ENCODE measurements at places on chromosomes 12 and 14.
A peak's percentile ranks its signal among the peaks of the same experiment; 100 is the strongest.

- no peak for DNase-seq
Observed at GRCh38 chr12:57936513-57936883, 4.9 kb upstream of the ATP23 start.

DNA sequence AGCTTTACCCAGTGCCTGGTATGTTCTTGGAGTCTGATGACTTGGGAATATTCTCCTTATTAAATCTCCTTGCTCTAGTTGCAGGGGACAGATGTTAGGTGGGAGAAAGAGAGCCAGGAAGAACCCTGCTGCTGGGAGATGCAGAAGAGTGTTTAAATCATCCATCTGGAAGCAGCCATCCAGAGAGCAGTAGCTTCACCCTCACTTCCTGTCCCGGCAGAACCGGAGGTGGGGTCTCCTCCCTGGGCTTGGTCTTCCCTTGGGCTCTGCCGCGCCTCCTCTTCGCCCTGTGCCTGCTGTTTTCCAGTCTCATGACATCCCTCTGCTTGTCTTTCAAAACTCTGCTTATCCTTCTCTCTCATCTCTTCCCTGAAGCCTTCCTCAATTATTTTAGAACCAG is 15.5 kb downstream of the B4GALNT3 start:
- DNase-seq, result no peak

GRCh38 chr12:115072712-115073111 is 388.7 kb upstream of the TBX3 start:
- no peak for DNase-seq

DNA sequence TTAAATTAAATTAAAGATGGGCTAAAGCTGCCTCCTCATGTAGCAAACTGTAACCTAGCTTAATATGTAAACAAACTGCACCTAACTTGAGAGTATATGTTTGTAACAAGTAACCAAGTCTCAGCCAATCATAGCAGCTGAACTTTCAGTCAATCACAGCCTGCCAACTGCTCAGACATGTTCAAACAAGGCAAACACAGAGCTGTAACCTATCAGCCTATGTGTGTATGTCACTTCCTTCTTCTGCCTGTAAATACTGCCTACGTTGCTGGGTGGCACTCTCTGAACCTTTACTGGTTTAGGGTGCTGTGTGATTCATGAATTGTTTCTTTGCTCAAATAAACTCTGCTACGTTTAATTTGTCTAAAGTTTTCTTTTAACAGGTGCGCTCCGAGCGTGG is 2.9 kb downstream of the SERPINA6 start:
- no peak for DNase-seq

DNA sequence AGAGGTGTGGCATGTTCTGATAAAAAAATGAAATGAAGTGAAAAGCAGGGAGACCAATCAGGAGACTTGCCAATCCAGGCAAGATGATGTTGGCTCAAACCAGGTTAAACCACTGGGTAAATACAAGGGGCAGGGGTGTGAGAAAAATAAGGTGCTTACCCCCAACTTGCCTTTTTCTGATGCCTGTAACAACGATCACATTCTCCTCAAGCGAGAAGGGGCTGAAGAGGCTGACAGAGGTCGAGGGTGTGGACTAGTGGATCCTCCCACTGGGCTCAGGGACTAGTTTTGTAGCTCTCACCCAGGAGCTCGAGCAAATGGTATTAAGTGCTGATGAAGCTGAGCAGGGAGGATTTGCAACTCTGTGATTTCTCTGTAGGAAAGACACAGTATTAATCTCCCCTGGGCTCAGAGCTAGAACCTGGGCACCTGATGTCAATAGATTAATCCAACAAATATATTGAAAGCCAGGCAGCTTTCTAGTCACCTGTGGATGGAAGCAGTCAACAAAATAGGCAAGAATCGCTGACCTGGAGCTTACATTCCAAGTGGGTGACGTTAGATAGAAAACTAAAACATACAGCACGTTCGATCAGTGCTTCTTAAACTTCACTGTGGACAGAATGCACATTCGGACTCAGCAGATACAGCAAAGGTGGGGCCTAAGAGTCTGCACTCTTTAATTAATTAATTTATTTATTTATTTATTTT is 15.2 kb upstream of the EAPP start:
- DNase-seq, result no peak

GRCh38 chr12:51773145-51773869 is 75.2 kb downstream of the FIGNL2 start:
- DNase-seq, result no peak

GRCh38 chr12:99121546-99121945 is 476.5 kb downstream of the APAF1 start:
- peak; percentile 25 for DNase-seq

GRCh38 chr12:130526813-130527212 is 189.1 kb downstream of the PIWIL1 start:
- DNase-seq, result no peak

- no peak for DNase-seq
Observed at GRCh38 chr12:18221726-18222125, 39.6 kb upstream of the PIK3C2G start.

GRCh38 chr12:49093792-49094159 is 825 bp downstream of the DHH start:
- no peak for DNase-seq

GRCh38 chr14:69375722-69376121 is 22.4 kb downstream of the ERH start:
- DNase-seq, result no peak

DNA sequence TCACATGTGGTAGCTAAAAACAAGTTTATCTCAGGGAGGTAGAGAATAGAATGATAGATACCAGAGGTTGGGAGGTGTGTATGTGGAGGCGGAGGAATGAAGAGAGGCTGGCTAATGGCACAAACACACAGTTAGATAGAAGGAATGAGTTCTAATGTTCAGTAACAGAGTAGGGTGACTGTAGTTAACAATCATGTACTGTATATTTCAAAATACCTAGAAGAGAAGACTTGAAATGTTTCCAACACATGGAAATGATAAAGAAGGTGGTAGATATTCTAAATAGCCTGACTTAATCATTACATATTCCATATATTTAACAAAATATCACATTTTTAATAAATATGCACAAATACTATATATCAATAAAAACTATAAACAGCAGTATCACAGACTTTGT is 8.9 kb upstream of the IFNG-AS1 start:
- DNase-seq, result no peak

DNA sequence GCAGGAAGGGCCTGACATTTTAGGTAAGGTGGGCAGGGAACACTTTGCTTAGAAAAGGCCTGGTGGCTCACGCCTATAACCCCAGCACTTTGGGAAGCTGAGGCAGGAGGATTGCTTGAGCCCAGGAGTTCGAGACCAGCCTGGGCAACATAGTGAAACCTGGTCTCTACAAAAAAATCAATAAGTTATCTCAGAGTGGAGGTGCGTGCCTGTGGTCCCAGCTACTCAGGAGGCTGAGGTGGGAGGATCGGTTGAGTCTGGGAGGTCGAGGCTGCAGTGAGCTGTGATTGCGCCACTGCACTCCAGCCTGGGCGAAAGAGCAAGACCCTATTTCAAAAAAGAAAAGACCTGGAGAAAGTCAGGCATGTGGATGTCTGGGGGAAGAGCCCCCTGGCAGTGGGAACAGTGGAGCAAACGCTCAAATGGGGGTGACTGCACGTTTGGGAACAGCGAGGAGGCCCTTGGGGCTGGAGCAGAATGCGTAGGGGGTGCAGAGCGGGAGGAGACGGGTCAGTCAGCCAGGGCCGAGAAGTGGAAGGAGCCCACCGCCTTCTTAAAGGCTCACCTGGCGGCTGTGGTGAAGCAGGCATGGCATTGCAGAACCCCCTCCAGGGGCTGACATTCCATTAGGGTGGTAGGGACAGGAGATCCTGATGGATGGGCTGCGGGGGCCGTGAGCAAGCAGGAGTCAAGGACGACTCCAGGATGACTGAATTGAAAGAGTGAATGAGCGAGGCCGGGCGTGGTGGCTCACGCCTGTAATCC is 6.2 kb upstream of the KIF26A start:
- DNase-seq, result no peak

GRCh38 chr12:121787063-121788025 is 6.1 kb downstream of the RHOF start:
- DNase-seq, result no peak

DNA sequence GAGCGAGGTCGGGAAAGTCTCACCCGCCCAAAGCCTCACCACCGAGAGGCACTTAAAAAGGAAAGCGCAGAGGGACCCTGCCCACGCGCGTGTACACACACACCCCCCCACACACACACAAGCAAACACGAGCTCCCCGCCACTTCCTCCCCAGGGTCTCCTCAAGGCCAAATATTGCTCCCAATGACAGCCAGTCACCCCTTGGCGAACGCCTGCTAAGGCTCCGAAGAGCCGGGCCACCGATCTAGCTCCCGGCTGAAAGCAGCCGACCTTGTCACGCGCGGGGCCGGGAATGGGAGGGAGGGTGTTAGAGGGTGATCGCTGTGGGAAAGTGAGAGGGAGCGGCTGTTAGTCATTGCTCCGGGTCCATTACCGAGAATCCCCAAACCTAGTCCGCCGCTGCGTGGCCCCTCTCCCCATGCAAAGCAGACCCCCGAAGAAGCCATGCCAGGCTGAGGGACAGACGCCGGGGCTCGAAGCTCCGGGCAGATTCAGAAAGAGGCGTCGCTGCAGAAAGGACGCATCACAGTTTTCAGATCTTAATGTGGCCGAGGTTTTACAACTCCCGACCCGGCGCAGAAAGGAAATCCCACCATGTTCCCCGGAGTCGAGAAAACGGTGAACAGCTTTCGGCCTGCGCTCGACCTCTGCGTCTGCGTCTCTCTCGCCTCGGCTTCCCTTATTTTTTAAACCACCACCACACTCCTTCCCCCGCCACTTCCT is 2.6 kb downstream of the BMP4 start:
- no peak for DNase-seq

- no peak for DNase-seq
Observed at GRCh38 chr14:65011538-65011937, 24.8 kb downstream of the FNTB start.

DNA sequence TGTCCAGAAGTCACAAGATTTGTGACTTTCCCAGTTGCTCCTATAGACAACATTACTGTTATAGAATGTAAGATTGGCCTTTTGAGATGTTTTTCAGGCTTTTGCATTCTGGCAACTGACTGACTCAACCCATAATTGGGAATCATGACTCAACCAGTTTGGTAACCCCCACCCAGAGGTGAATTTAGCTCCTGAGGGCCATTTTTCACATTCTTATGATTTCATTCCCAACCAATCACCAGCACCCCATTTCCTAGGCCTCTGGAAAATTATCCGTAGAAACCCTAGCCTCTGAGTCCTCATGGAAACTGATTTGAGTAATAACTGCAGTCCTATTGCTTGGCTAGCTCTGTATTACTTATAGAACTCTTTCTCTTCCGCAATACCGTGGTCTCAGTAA is 626.0 kb upstream of the SEL1L start:
- no peak for DNase-seq

DNA sequence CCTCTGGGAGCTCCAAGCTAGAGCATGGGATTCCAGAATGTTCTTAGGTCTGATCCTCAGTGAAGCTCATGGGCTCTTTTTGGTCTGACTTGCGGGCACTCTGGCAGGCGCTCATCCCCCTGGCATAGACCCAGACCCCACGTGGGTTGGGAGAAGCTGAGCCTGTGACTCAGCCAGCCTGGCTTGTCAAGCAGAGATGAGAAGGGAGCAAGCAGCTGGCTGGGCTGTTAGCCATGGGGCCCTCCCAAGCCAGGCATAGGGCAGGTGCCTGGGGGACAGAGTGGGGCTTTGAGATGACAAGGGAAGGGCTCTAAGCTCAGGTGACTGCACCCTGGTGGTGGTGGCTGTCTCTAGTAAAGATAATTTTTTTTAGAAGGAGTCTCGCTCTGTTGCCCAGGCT is 80.3 kb upstream of the NOS1 start:
- no peak for DNase-seq

GRCh38 chr12:25827747-25828146 is 130.7 kb upstream of the RASSF8 start:
- no peak for DNase-seq

DNA sequence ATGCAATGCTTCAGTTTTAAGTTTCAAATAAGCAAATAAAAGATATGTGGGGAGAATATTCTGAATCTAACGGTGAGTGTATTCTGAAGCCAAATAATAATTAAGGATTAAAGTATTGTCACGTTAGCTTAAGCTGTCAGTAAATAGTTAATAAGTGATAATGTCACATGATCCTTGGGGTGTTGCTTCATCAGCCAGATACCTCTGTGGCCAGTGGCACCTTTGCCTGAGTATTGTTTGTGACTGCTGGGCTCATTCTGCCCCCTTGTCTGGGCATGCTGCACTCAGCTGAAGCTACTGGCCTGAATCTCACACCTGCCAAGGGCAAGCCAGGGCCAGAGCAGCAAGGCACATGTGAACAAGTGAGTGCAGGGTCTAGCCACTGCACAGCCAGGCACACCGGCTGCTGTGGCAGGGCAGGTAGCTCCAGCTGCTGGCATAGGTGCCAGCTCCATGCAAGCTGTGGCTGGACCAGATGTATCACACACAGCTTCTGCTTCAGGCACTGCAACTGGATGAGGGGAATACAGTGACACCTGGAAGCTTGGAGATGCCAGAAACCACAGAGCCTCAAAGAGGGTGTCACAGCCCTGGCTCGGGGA is 739.7 kb downstream of the SLC6A15 start:
- no peak for DNase-seq

- no peak for DNase-seq
Observed at GRCh38 chr12:120849765-120850164, 54.4 kb downstream of the SPPL3 start.

DNA sequence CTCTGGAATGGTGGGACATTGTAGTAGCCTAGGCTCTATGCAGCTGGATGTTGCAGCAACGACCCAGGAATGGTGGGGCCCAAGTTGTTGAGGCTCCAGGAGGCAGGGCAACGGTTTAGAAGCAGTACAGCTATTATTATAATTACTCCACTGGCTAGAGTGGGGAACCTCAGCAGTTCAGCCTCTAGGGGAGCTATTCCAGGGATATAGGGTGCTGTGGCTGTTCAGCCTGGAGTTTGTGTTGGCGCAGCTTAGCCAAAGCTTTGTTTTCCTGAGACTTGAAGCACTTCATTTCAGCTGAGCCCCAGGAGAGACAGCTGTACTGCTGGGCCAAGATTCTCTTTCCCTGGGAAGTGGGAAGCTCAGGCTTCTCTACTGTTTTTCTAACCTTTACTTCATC is 1023.0 kb upstream of the ATXN7L3B start:
- no peak for DNase-seq

- no peak for DNase-seq
Observed at GRCh38 chr14:68932231-68932630, 46.9 kb downstream of the ACTN1 start.

GRCh38 chr14:105363847-105364708 is 34.3 kb upstream of the TEX22 start:
- no peak for DNase-seq

- no peak for DNase-seq
Observed at GRCh38 chr14:93749076-93749420, 39.2 kb downstream of the PRIMA1 start.

DNA sequence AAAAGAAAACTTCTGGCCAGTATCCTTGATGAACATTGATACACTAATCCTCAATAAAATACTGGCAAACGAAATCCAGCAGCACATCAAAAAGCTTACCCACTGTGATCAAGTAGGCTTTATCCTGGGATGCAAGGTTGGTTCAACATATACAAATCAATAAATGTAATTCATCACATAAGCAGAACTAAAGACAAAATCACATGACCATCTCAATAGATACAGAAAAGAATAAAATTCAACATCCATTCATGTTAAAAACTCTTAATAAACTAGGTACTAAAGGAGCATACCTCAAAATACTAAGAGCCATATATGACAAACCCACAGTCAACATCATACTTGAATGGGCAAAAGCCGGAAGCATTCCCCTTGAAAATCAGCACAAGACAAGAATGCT is 71.8 kb upstream of the PTPRB start:
- no peak for DNase-seq

Measured in NCI-H187 treated with DMSO at 0.1 percent for 48 hours (cell line).